ENCODE measurements at places on chromosomes 7 and 10.

- DNase-seq = no peak
Measured at GRCh38 chr10:52951824-52952223, 179.2 kb upstream of the MBL2 start.

DNA sequence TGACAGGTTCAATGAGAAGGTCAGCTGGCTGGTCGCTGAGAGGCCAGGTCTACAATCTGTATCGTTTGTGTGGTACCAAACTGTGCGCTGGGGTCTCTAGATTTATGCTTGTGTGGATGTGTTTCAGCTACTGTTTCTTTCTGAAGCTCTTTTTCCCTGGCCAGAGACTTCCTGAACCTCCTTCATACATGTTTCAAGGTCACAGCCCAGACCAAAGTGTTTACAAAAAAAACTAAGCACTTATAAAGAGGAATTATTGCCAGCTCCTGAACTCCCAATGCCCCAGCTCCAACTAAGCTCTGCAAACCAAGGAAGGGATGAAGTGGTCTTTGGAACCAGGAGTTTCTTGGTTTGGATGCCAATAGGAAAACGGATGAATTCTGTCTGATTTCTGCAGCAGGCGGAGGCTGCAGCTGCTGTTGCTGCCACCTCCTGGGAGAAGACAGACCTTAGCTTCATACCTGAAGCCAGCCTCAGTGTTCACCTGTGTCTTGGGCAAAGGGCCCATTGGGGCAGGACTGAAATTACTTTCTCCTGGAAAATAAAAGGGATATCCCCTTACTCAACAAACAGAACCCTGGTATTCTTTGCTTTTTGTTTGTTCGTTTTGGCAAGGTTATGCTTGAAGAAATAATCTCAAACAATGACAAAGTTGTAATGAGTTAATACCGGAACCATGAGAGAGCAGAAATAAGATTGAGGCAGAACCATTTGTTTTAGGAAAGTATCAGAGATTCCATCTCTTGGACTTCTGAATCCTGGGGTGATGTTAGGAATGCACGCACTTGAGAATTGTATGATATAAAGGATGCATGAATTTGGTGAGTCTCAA, 24.6 kb upstream of the MKLN1 start:
- DNase-seq = peak; percentile 16

DNA sequence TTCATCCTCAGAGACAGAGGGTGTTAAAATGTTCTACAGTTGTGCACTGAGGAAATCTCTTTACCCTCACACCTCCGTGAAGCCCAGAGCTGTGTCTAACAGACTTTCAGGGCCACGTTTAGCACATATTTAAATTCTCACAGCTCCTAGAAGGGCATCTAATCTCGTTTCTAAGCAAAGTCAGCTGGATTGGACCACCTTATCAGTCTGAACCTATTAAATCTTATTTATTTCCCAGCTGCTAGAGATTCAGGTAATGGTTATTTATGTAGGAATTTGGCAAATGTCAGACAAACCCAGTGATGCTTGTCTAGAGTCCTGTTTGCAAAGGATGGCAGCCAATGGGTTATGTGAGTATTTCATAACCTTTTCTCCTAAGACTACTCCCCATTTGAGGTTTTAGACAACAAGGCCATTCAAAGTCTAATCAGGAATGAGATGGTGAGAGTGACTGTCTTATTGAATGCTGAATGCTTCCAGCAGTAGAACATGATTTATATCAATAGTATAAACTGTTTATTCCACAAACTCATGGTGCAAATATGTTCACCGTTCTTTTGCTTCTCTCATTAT, 54.8 kb upstream of the EXOC4 start:
- DNase-seq = no peak

DNA sequence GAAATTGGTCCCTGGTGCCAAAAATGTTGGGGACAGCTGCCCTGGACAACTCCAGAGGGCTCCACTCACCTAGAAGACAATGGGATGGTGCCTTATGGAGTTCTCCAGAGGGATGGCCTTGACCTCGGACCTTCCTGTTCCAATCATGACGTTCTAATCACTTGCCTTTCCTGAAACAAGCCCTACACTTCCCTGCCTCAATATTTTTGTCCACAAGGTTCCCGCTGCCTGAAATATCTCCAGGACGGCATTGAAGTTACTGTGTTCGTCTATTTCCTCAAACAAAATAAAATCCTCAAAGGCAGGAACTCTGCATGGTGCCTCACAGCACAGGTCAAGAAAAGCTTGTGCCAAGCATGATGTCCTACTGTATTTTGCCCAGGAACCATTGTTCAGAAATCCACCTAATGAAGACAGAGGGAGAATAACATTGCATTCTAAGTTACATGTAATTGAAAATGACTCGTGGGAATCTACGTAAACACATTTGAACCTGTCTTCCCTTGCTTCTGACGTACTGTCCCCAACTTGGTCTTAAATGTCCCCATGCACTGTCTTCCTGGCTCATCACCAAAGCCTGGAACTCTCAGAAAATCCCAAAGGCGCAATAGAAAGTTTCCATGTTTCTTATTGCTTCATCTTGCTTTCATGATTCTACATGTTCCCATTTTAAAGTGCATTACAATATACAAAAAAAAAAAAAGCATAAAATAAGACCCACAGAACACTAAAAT, 342.3 kb upstream of the NRP1 start:
- no peak for DNase-seq

DNA sequence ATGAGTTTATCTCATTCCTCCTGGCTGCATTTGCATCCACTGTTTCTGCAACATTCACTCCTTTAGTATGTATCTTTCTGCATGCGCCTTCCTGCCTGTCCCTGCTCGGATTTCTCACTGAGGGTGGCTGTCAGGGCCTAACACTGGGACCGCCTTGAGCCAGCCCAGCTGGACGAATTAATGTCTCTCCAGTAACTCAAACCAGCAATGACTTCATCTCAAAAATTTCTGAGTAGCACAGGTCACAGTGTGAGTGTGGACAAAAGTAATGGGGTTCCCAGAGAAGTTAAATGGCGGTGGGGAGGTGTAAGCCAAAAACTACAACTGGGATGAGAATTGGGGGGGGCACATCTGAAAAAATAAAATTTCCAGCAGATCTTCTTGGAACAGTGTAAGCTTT, 444.0 kb upstream of the MGMT start:
- no peak for DNase-seq

DNA sequence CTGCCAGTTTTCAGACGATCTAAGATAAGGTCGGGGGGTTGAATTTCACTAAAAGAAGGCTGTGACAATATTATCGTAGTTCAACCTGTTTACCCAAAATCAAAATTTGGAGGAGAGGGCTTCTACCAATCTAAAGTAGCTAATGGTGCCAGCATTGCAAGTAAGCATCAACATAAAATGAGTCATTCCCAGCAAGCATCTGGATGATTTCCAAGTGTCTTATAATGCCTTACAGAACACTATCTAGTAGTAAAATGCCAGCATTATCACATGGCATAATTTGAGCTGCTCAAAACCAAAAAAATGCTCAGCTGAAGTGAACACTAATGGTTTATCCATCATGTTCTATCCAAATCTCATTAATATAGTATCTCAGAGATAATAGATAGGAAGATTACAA, 1193.9 kb downstream of the DNAJB9 start:
- no peak for DNase-seq

- no peak for DNase-seq
Measured at GRCh38 chr10:133336118-133336576, 549 bp downstream of the CALY start.

GRCh38 chr10:131915990-131916766, 15.4 kb downstream of the PPP2R2D start:
- no peak for DNase-seq

Data from AG10803 (cell line).